ENCODE measurements at places on chromosomes 16 and 17.

GRCh38 chr17:68359791-68360535, 68.7 kb downstream of the ARSG start:
- no peak for DNase-seq

DNA sequence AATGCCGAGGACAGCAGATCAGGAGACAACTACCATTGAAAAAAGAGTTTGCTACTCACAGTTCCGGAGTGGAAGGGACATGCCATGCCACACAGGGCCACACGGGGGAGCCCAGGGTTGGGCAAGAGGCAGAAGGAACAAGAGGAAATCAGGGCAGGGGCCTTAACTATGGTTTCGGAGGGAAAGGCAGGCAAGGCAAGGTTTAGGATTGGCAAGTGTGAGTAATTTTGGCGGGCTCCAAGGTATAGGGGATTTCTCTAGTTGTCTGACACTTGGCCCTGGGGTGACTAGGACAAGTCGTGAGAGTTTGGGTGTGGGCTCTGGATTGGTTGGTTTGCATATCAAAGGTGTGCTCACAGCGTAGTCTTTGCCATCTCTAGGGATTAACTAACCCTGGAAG, 27.0 kb upstream of the NTN1 start:
- DNase-seq, result peak; percentile 19

DNA sequence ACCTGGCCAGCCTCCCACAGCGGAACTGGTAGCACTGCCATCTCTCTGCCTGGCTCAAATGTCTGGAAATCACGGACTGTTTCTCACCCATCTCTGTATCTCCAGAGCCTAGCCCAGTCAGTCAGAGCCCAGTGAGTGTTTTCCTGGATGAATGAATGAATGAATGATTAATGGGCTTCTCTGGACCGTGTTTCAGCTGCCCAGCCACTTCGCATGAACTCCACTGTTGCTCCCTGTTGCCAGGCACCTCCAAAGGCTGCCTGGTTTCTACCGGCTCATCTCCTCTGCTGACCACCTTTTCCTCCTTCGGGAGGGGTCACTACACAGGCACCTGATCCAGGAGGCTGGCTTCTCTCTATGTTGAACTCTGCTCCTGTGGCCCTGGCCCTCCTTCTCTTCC, 91.0 kb upstream of the SDK2 start:
- DNase-seq, result no peak

DNA sequence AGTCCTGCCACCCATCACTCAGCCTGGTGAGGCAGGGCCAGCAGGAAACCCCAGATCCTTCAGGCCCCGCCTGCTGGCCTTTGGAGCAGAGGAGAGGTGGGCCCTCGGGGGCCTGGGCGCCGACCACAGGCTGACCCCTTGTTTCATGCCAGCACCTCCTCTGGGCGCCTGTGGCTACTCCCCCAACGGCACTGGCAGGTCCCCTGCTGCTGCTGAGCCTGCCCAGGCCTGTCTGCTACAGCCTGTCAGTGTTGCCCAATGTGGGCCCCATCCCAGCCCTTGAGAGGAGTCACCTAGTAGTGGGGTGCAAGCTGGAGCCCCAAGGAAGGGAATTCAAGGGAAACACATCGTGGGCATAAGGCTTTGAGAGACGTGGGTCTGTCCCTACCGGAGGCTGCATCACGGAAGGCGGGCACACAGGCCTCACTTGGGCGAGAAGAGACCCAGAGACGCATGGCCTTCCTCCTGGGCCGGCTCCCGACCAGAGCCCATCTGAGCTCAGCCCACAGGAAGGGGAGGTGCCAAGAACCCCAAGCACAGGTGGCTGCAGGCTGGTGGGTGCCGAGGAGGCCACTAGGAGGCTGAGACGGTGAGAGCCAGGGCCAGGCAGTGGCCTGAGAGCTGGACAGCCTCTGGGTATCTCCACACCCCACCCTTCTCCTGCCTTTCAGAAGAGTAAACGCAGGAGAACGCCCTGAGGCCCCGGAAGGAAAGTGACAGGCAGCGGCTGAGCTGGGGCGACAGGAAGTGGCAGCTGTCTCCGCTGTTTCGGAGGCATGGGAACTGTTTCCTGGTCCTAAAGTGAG, 8.0 kb upstream of the FASN start:
- DNase-seq, result peak; percentile 55

DNA sequence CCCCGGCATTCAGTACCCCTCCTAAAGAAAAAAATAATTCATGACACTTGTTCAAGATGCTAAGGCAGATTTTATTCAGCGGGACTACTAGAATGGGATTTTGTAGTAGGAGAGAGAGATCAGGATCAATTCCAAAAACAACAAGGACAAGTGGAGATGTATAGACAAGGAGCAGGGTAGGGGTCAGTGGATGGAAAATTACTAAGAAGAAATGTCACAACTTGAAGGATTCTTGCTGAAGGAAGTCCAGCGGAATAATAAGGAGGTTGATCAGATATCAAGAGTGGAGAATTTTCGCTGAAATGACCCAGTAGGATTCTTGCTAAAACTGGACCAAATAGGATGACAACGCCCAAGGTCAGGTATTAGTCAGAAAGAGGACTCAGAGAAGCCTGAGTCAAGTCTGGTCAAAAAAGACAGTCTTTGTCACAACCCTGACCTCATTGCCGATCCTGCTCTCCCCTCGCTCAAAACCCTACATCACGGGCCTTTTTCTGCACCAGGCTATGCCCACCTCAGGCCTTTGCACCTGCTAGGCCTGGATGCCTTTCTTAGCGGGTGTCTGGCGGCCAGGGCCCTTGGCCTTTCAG, 36.9 kb downstream of the MMD start:
- DNase-seq, result no peak

DNA sequence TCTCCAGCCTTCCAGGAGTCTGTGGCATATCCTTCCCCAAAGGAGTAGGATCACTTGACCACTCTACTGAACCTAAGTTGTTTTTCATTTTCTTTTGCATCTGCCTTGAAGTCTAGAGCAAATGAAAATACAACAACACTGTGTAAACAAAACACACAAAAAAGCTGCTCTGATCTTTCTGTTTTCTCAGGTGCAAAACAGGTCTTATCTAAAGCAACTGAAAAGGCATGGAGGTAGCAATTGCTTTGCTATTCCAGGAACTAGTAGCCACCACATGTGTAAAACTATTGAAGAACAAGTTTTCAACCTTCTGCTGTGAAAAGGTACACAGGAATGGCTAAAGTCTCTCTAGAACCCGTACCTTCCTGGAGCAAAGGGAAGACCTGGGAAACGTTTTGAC, 127.1 kb downstream of the PITPNC1 start:
- DNase-seq, result no peak

- DNase-seq, result no peak
Measured at GRCh38 chr16:61194573-61194972, 841.7 kb downstream of the CDH8 start.

GRCh38 chr16:4505356-4506147, 29.4 kb downstream of the HMOX2 start:
- no peak for DNase-seq

GRCh38 chr17:80449930-80450576, 26.4 kb downstream of the NPTX1 start:
- no peak for DNase-seq

GRCh38 chr17:45918241-45918745, 23.9 kb downstream of the MAPT start:
- DNase-seq, result no peak

DNA sequence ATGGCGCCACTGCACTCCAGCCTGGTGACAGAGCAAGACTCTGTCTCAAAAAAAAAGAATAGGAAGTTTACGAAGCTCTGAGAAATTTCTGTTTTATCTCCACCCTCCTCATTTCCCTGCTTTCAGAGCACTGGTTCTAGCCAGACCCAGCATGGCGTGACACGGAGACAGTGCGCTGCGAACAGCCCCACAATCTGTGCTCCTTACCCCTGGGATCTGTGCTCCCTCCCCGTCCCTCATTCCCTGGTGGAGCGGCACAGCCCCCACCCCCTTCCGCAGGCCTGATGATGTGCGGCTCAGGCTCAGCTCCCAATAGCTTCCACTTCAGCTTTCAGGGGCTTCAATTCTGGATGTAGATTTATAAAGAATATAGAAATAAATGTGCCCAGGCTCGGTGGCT, 56.1 kb upstream of the ENDOV start:
- no peak for DNase-seq

DNA sequence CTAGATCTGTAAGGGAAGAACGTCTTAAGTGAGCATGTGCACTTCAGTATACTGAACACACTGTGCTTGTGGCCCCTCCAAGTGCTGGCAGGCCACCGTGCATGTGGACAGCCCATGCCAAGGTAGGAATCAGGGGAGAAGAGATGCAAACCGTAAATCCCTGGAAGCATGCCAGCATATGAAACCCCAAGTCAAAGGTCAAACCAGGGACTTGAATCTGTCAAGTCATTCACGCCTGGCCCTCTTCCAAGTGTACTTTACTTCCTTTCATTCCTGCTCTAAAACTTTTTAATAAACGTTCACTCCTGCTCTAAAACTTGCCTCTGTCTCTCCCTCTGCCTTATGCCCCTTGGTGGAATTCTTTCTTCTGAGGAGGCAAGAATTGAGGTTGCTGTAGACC, 2.8 kb upstream of the ATXN2L start:
- no peak for DNase-seq

DNA sequence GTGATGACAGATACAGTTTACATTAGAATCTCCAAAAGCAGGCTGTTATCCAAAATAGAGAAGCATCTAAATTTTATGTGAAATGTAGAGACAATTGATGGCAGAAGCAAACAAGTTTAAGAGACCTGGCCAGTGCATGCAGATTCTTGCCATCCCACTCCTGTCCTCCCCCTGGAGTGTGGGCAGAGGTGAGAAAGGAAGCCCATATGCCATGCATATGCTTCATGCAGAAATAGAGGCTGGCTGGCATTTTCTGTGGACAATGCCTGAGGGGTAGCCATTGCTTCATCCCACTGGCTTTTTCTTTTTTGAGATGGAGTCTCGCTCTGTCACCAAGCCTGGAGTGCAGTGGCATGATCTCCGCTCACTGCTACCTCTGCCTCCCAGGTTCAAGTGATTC, 382.1 kb downstream of the RBFOX1 start:
- DNase-seq, result no peak

GRCh38 chr16:69017036-69017783, 88.2 kb upstream of the HAS3 start:
- peak; percentile 71 for DNase-seq

GRCh38 chr16:31347445-31347844, 7.5 kb upstream of the ITGAX start:
- no peak for DNase-seq

- DNase-seq, result peak; percentile 45
Measured at GRCh38 chr16:31072540-31073141, 1.4 kb downstream of the ZNF668 start.

DNA sequence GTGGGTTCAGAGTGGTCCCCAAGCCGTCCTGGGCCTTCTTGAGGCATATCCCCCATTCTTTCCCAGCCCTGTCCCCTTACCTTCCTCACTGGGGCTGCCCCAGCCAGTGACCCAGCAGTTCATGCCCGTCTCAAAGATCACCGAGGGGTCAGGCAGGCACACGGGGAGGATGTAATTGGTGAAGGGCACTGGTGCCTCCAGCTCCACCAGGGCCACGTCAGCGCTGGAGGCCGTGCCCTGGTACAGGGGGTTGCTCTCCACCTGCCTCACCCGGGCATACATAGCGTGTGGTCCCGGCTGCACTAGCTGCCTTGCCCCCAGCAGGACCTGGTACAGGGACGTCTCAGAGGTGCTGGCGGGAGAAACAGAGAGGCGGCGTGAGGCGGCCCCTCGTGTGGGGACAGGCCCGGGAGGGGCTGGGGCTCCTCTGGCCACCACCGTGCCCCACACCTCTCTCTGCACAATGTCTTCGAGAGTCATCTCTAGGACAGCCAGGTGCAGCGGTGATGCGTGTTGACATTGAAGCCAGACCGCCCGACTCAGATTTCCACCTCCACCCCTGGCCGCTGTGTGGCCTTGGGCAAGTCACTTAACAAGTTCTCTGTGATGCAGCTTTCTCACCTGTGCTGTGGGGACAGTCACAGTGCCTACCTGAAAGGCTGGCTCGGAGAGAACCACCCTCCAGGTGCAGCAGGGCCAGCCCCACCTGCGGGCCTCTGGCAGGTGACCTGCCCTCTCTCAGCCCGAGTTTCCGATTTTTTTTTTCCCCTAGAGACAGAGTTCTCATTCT, 5.8 kb downstream of the PRSS27 start:
- no peak for DNase-seq

DNA sequence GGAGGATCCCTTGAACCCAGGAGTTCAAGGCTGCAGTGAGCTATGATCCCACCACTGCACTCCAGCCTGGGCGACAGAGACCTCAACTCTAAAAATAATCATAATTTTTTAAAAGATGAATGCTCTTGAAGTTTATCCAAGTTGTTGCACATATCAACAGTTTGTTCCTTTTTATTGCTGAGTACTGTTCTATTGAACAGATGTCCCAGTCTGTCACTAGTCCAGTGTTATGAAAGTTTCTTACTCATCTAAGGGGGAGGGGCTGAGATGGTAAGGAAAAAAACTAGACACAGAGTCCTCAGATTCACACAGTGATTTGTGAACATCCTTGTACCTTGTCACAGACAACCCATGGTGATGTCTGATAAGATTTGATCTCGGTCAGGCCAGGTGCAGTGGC, 3.9 kb downstream of the ACAP1 start:
- no peak for DNase-seq

DNA sequence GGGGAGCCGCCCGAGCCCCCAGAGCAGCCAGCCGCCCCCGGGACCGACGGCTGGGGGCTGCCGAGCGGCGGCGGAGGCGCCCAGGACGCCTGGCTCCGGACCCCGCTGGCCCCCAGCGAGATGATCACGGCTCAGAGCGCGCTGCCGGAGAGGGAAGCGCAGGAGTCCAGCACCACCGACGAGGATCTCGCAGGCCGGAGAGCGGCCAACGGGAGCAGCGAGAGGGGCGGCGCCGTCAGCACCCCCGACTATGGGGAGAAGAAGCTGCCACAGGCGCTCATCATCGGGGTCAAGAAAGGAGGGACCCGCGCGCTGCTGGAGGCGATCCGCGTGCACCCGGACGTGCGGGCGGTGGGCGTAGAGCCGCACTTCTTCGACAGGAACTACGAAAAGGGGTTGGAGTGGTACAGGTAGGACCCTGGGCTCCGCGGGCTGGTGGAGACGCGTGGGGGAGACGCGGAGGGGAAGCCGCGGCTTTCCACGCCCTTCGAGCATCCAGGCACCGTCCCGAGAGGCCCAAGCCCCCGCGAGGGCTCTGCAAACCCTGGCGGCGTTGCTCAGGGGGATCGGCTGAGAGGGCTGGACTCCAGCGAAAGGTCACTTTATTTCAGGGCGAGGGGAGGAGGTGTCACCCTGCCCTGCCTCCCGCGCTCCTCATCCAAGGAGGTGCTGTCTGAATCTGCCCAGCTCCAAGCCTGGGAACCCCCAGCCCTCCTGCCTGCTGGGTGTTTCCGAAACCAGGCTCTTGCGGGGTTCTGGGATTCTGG, 1.2 kb downstream of the HS3ST4 start:
- no peak for DNase-seq

- DNase-seq, result no peak
Measured at GRCh38 chr16:79632289-79632688, 31.8 kb upstream of the MAF start.

Measured in HFFc6 (cell line).